Liver (tissue), 10 donors: ENCODE measurements at places on chromosomes 3 and 15. TPM values are rescaled to one million over a fixed set of nuclear protein-coding genes. Genes with fewer than 3 reads are reported as not detected.

DNA sequence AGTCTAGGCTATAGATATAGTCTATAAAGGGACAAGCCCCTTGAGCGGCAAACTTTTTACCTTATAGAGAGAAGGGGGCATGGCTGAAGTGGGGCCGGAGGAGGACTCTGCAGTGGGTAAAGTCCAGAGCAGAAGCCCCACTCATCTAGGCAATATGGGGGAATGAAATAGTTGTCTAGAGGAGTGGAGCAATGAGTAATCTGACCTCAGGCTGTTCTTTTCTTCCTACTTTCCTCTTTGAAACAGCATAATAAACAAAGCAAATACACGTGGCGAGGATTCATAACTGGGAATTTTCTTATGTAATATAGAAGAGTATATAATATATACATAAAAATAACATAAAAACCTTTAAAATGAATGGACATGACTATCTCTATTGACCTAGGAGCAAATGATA, 546.4 kb upstream of the ZNF385D start:
- no peak for DNase-seq

GRCh38 chr3:191290311-191291025, 38.7 kb upstream of the CCDC50 start:
- no peak for DNase-seq

GRCh38 chr3:113253702-113254101, 42.3 kb downstream of the BOC start:
- no peak for DNase-seq

GRCh38 chr15:95175914-95176658, 944.7 kb downstream of the MCTP2 start:
- no peak for DNase-seq

DNA sequence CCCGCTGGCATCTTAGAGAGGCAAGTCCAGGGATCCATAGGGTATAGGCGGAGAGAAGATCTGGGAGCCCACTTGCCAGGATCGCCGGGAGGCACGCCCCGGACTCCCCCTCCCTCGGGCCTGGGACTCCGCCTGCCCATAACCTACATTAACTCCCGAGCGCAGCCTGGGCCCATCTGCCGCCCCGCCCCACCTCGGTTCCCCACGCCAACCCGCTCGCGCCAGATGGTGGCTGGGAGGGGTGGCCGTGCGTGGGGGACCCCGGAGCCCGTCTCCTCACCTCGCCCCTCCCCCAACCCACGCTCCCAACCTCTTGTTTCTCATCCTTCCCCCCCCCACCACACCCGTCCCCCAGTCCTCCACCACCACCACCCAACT, 1.7 kb upstream of the DLL4 start:
- no peak for DNase-seq

The GFM1 gene
- polyA plus RNA-seq = 36.5 TPM
